ENCODE measurements at places on chromosomes 3 and 15.

DNA sequence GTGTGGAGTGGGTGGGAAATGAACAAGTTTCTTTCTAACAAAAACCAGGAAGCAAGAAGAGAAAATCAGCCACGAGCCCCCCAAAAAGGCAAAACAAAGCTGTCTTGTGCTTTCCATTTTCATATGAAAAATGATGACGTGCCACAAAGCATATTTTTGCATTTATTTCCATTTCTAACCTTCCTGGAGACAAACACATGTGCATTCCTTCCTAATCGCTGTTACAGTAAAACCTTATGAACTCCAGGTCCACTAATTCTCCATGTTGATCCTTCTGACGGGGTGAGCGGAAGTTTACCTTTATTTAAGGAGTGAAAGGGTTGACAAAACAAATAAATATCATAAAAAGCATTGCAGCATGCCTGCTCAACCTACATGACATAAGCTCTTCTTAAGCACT, 211.5 kb downstream of the RORA start:
- DNase-seq = peak; percentile 62

- DNase-seq = no peak
Observed at GRCh38 chr3:54696313-54696712, 231.5 kb downstream of the LRTM1 start.

DNA sequence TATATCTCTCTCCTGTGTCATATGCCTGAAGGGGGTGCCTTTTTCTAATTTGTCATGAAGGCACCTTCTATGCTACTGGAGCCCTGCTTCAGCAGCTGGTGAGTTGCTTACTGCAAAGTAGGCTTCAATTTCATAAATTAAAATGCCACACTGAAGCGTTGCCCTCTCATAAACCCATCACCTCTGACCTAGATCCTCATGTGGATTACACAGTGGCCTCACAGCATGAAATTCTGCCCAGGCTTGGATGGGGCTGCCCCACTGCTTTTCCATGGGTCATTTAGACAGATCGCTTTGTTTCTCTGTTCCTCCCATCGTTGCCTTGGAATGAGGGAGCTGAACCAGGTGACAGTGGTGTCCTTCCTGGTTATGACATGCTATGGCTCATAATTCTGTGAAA, 131.2 kb downstream of the RPL22L1 start:
- DNase-seq = no peak

GRCh38 chr3:182925944-182926337, 54.4 kb downstream of the DCUN1D1 start:
- no peak for DNase-seq

- DNase-seq = no peak
Observed at GRCh38 chr3:171736556-171736955, 73.7 kb downstream of the PLD1 start.

DNA sequence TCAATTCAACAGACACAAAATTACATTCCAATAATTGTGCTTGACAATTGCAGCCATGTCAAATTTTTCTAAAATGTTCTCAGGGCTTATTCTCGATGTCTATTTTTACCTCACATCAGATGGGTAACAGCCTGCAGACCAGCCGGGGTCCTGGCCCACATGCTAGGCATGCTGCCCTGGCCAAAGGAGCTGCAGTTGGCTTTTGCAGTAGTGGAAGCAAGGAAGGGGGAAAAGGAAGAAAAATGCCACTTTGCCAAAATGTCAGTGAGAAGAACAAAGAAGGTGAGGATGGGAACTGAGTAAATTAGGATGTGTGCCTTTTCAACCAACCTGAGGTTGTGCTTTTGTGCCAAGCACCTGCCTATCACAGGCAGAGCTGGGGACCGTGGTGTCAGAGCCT, 161.0 kb downstream of the FOXB1 start:
- no peak for DNase-seq

- no peak for DNase-seq
Observed at GRCh38 chr15:79450648-79451047, 18.5 kb downstream of the MINAR1 start.

DNA sequence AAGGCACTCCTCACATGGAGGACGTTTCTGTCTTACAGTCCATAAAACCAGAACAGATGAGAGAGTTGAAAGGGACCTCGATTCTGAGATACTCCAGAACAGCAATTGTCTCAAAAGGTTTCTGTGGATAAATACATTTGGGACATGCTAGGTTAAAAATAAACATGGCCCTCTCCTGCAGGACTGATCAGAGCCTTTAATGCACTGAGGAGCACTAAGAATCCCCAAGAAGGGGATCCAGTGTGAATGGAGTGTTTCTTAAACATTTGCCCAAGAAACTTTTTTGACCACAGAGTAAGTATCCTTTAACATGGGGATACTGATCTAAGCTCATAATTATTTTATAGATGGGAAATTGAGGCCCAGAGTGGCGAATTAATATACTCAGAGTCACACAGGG, 223.4 kb downstream of the XXYLT1 start:
- DNase-seq = no peak

GRCh38 chr3:50665081-50665840, 9.5 kb upstream of the DOCK3 start:
- no peak for DNase-seq

DNA sequence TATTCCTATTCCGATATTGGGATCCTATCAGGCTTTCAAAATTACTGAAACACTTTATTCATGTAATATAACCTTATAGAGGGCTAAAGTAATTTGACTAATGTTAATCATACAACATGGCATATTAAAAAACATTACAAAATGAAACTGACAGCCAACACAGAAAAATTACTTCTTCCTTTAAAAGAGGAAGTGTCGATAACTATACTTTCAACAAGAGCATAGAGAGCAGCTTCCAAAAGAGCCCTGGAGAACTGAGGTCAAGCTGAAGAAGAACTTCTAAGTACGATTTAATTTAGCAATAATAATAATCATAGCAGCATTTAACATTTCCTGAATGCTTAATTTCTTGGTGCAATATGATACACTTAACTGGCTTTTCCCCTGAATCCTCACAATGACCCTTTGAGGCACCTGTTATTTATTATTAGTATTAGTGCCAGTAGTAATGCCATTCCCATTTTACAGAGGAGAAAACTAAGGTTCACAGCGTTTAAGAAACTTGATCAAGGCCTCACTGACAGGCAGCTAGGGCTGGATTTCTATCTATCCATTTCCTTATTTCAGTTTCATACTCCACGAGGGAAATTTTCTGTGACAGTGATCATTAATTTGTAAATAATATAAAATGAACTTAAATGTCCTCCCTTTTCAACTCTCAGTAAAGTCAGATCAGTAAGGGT, 181.6 kb downstream of the CFAP20DC start:
- DNase-seq = no peak

All from NCI-H526 treated with DMSO at 0.1 percent for 48 hours (cell line).